ENCODE measurements at places on chromosomes 3 and 15. TPM values are rescaled to one million over a fixed set of nuclear protein-coding genes. Genes with fewer than 3 reads are reported as not detected.

P3H2 gene
- polyA plus RNA-seq, result 114 TPM

GRCh38 chr3:42478830-42479229 is 23.6 kb upstream of the VIPR1 start:
- no peak for DNase-seq

DNA sequence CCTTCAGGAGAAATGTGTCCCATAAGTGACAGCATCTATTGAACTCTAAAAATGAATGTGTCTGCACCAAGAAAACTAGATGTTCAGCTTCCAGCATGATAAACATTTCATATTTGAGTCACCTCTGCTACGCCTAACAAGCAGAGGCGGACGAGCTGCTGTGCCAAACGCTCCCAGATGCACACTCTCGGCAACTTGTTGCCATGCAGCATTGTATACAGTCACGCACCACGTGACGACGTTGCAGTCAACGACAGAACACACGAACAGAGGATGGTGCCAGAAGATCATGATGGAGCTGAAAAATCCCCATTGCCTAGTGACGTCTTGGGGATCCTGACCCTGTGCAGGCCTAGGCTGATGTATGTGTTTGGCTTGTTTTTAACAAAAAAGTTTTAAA is 137.5 kb downstream of the XXYLT1 start:
- DNase-seq, result no peak

DNA sequence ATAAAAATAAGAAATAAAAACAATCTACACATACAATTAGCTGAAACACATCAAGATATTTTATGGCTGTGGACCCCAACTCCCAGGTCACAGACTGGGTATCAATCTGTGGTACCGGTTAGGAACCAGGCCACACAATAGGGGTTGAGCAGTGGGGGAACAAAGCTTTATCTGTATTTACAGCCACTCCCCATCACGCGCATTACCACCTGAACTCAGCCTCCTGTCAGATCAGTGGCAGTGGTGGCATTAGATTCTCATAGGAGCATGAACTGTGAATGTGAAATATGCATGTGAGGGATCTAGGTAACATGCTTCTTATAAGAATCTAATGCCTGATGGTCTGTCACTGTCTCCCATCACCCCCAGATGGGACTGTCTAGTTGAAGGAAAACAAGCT is 17.7 kb upstream of the DNAJC19 start:
- no peak for DNase-seq

- no peak for DNase-seq
Observed at GRCh38 chr3:18027161-18027939, 284.9 kb upstream of the TBC1D5 start.

GRCh38 chr3:171460725-171461524 is 720 bp upstream of the TNIK start:
- DNase-seq, result no peak

DNA sequence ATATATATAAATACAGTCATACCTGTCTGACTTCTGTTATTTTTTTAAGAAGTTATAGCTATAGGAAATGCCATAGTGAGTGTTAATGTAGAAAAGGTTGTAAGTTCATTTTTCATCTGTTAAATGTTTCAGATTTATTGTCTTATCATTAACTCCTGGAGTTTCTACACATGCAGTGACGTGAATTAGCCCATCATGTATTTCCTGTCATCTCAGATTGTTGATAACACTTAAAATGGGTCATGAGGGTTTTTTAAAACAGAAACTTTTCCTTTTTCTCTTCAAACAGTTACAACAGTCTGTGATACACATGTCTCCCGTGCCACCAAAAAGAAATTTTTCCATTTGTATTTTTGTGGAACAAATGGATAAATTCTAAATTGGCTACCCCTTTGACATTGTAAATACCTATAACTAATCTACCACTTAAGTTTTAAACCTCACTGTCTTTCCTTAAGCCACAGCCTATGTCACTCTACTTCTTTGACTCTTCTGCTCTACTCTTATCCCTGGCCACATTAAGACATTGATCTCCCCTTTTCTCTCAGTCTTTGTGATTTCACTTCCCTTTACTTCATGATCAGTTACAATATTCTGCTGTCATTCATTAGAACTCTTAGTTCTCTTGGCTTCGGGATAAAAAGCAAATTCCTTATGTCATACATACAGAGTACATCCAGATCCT is 89.1 kb downstream of the NEO1 start:
- DNase-seq, result no peak

DNA sequence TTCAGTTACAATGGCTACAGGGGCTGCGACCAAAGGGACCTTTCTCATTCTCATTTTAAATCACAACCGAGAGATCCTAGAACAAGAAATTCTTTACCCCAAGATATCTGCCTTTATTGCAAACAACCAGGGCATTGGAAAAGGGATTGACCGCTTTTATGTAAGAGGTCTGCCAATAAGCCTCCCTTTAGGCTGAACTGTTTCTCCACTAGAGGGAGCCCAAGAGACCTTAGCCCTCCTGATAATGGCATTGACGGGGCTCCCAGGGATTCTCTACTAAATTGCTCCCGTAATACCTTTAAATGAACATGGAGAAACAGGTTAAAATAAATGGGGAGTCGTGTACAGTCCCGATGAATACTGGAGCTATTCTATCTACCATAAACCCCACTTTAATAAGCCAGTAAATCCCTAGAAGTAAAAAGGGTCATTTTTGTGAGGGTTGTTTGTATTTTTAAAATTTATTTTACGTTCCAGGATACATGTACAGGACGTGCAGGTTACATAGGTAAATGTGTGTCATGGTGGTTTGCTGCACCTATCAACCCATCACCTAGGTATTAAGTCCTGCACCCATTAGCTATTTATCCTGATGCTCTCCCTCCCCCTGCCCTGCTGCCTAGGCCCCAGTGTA is 7.5 kb upstream of the IGSF10 start:
- no peak for DNase-seq

DNA sequence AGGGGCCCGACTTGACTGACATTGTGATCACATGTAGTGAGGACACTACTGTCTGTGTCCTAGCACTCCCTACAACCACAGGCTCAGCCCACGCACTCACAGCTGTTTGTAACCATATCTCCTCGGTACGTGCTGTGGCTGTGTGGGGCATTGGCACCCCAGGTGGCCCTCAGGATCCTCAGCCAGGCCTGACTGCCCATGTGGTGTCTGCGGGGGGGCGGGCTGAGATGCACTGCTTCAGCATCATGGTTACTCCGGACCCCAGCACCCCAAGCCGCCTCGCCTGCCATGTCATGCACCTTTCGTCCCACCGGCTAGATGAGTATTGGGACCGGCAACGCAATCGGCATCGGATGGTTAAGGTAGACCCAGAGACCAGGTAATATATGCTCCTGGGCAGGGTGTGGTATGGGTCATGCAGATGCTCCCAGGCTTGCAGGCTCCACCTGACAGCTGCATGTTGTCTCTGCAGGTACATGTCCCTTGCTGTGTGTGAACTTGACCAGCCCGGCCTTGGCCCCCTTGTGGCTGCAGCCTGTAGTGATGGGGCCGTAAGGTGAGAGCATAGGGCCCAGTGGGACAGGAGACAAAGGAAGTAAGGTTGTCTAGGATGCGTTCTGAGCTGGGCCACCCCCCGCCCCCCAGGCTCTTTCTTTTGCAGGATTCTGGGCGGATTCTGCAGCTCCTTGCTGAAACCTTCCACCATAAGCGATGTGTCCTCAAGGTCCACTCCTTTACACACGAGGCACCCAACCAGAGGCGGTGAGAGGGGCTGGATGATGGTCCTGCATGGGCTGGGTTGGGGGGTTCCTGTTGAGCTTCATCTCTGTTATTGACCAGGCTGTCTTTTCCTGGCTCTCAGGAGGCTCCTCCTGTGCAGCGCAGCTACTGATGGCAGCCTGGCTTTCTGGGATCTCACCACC is 4.4 kb downstream of the DALRD3 start:
- no peak for DNase-seq

DNA sequence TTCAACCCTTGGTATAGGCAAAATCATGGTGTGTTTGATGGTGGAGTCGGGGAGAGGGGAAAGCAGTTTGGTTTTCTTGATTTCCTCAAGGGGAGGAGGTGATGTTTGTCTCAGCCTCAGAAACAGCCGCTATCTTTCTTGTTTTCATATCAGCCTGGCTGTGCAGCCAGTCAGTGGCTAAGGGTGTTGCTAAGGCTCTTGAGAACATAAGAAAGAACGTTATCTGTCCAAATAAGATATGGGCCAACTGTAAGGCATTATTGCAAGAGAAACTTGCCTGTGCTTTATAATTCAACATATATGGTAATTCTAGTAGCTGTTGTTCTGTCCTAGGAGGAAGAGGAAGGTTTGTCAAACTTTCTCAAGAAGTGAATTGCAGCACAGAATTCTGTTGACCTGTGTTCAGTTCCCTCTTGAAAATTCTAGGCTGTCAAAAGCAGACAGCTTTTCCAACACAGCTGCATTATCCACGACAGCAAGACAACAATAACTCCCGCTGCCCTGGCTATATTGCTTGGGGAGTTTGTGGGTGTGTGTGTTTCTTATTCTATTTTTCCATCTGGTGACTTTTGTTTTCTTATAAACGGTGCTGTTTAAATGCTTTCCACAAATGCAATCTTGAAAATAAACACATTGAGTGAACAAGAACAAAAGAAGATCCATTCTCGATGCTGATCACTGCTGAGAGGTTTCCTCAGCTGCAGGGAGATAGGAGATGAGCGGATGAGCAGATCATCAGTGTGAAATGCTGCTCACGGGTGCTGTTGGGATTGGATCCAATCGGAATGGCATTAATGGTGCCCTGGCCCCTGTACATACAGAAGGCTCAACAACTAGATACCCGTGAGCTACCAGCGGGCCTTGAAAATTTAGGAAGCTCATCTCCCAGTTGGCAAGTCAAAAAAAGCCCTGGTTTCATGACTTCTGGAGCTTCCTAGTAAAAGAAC is 90.8 kb upstream of the TNFAIP8L3 start:
- DNase-seq, result no peak

GRCh38 chr3:14569474-14570000 is 29.4 kb upstream of the GRIP2 start:
- DNase-seq, result no peak

DUT gene
- polyA plus RNA-seq, result 149 TPM

ROPN1 gene
- not detected for polyA plus RNA-seq

HHATL gene
- 0.82 TPM for polyA plus RNA-seq

GRCh38 chr3:88408097-88408496 is 258.3 kb downstream of the C3orf38 start:
- DNase-seq, result no peak

DNA sequence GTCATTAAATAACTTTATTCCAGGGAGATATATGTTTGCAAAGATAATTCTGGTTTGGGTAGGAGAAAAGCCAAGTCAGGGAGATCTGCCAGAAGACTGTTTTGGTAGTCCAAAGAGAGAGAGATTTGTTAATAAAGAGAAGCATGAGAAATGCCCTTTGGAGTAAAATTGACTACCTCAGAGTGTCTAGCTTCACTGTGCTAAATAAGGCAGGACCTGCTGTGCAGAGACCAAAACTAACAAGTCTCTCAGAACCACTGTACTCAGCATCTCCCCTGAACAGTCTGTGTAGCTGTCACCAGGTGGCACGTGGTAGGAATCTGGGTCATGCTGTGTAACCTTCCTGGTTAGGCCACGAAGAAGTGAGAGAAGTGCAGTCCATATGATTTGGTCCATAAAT is 31.6 kb upstream of the SLC35G2 start:
- DNase-seq, result no peak

DNA sequence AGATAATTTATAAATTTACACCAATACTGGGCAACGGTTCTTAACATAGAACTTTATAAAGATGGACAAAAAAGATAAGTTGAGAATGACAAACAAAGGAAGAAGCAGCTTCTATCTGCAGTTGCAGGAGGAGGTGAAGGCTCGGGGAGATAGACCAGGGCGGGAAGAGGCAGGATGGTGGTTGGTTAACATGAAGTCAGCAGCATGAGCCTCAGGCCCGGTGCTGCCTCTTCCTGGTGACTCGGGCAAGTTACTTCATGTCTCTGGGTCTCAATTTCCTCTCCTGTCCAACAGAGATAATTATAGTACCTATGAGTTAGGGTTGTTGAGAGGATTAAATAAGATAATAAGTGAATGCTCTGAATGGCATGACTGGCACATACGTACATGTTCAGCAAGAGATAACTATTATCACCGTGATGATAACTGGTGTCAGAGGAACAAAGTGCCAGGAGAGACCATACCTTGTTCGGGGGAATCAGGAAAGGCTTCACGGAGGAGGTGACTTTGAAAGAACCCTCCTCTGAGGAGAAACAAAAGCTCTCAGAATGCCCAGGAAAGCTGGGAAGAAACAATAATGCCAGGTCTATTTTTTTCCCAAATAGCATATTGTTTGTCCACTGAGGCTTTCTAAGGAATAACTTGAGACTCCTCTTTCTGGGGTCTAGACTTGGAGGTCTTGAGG is 4.4 kb downstream of the PAK6 start:
- no peak for DNase-seq

PTX3 gene
- polyA plus RNA-seq, result 5.6 TPM

DNA sequence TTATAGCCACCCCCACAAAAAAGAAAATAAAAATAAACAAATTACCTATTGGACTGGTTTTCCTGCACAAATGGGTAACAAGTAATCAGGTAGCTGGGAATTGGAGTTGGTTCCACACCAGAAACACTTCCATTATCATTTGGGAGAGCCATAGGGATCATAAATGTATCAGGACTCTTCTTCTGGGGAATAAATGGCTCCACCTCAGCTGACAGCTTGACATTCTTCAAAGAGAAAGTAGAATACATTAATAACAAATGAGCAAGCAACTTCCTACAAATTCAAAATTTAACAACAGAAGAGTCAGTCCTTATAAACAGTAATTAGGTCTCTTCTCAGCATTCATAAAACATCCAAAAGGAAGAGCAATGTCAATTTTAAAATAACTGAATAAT is 8.7 kb downstream of the SECISBP2L start:
- no peak for DNase-seq

GRCh38 chr3:18557216-18557615 is 132.1 kb upstream of the SATB1 start:
- no peak for DNase-seq

DNA sequence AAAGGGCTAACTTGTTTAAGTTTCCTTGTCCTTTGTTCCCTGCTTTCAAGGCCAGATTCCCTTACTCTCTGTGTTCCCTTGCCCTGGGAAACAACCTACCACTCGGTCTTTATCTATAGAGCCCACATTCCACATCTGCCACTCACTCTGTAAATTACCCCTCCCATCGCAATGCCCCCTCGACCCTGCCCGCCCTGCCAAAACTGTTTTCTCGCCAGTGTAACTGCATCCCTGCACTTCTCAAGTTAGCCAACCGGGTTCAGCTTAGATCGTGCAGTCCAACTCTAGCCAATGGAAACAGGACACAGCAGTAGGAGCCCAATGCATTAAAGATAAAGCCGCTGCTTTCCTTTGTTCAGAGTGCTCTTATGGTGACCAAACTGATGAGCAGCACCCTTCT is 263.6 kb downstream of the TBL1XR1 start:
- DNase-seq, result no peak

DNA sequence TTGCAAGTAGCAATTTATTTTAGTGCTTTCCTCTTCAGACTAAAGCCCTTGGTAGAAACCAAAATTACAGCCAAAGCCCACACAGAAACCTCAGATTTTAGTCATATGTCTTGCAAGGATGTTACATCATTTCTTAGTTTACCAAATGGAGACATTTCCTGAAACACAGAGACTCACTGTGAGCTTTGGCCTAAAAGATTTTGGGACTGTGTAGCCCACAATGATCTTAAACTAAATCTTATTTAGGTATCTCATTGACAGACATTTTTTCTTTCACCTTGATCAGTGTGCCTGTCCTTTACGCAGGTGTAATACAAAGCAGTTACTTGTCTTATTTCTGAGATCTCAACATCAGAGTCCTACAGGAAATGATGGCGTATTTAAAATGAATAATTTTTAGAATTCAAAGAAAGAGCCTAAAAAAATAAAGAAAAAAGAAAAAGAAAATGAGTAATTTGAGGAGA is 27.8 kb upstream of the AP4E1 start:
- no peak for DNase-seq

HIGD2B gene
- not detected for polyA plus RNA-seq

GRCh38 chr3:40598338-40598737 is 73.6 kb downstream of the ZNF621 start:
- DNase-seq, result no peak
